Kasumi-1 (cell line): ENCODE measurements at places on chromosomes 2 and 18.

- DNase-seq, result no peak
Measured at GRCh38 chr2:86295066-86295465, 42.4 kb downstream of the REEP1 start.

GRCh38 chr18:4276953-4277585 is 178.0 kb downstream of the DLGAP1 start:
- DNase-seq, result no peak

DNA sequence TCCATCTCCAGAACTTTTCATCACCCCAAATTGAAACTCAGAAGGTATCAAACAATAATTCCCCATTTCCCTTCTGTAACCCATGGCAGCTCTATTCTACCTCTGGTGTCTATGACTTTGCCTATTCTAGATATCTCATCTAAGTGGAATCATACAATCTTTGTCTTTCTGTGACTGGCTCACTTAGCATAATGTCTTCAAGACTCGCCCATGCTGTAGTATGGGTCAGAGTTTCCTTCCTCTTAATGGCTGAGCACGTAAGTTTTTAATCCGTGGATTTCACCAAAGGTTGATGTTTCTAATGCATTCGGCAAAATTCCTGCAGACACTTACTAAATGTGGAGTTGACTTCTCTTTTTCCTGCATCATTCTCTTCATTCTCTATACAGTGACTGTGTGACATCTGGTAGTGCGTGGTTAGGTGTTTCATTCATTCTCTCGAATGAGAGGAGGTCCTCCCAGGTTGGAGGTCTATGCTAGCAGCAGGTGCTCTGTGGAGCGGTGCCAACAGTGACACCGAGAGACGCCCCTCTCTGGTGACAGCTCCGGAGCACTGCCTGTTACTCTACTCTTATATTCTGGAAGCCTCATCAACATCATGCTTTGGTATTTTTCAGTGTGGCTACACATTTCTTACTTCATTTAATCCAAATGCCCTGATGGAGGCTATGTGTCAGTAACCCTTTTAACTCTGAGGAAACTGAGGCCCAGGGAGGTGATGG is 50.1 kb downstream of the ATOH8 start:
- no peak for DNase-seq

GRCh38 chr2:181684454-181685149 is 4.3 kb upstream of the NEUROD1 start:
- DNase-seq, result no peak

DNA sequence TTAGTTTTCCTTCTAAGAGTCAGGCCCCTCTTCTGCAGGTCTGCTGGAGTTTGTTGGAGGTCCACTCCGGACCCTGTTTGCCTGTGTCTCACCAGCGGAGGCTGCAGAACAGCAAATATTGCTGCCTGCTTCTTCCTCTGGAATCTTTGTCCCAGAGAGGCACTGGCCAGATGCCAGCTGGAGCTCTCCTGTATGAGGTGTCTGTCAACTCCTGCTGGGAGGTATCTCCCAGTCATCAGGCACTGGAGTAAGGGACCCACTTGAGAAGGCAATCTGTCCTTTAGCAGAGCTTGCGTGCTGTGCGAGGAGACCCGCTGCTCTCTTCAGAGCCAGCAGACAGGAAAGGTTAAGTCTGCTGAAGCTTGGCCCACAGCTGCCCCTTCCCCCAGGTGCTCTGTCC is 4.8 kb downstream of the REG1B start:
- DNase-seq, result no peak

DNA sequence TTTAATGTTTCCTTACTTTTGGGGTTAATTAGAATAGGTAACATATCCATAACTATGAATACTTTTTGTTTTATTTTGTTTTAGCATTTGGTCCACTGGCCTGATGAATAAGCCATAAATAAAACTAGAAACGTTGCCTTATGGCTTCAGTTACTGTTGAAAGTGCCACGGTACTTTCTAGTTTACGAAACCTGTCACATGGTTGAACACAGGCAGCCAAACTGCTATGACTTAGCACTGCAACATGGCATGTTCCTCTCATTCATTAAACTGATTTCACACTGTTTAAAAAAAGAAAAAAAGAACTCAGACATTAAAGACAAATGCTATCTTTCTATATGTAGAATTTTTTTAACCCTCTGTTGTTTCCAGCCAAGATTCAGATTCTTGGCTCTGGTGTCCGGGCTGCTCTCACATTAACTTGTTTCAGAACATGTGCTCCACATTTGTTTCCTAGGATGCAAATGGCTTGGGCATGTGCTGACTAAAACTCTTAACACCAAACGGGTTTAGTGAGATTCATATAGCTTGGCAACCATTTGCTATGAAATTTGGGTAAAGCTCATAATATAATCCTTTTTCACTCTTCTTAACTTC is 323.9 kb upstream of the RND3 start:
- DNase-seq, result no peak

DNA sequence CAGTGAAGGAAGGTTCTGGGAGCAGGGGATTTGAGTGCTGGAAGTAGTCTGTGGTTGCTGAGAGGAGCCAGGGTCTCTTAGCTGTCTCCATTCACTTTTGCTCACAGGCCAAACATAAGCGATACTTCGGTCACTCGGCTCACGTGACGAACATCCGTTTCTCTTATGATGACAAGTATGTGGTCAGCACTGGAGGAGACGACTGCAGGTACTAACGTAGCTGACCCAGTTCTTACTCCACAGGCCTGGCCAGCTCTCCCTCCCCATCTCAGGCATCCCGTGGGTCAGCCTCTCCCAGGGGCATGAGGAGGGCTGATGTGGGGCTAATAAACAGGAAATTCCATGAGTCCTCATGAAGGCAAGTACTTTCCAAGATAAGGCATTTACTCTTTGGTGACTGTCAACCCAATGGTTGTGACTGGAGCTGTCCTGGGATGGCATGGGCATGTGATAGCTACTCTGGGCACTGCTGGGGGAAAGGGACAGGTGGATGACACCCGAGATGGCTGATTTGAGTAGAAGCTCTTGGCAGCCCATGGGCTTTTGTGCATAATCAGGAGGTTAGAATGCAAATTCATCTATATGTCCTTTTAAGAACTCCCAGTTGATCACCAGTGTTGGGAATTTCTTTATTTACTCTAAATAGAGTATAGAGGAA is 81.6 kb downstream of the RTN4 start:
- no peak for DNase-seq

- no peak for DNase-seq
Measured at GRCh38 chr18:78805840-78806239, 173.8 kb upstream of the SALL3 start.

- no peak for DNase-seq
Measured at GRCh38 chr2:158782136-158782535, 13.0 kb upstream of the DAPL1 start.

DNA sequence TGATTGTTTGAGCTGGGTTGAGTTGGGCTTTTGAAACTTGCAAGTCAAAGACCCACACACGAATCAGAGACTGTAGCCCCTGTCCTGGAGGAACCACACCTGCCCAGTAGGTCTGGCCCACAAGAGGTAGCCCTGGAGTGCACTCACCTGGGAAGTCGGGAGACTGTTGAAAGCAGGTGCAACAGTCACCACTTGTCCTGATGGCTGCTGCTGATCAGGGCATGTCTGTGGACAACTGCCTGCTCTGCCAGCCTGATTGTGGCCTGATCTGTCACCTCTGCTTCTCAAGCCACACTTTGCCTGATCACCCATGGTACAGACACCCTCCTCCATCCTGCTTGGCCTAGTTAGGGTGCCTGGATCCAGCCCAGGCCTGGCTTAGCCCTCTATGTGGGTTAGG is 105.0 kb upstream of the HAAO start:
- DNase-seq, result no peak

DNA sequence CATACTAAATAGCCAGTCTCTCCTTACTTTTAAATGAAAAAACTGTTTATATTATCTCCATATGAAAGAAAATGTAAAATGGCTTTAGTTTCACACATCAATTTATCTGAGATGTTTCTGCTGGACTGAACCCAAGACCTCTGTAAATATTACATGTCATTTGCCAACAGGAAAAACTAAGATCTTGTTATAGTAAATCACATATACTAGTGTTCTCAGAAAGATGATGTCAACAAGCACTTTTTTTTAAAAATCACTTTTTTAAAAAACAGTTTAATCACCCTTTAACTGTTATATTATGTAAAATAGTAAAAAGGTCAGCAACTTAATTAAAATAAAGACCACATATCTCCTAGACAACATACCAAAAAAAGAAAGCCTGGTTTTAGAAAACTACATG is 46.3 kb downstream of the PTPN2 start:
- no peak for DNase-seq
